Epithelial cell of proximal tubule (primary cell): ENCODE measurements at places on chromosomes 1 and 21. TPM values are rescaled to one million over a fixed set of nuclear protein-coding genes. Genes with fewer than 3 reads are reported as not detected.

Gene ERO1B
- total RNA-seq: 3.3 and 3.8 TPM in 2 replicates

DNA sequence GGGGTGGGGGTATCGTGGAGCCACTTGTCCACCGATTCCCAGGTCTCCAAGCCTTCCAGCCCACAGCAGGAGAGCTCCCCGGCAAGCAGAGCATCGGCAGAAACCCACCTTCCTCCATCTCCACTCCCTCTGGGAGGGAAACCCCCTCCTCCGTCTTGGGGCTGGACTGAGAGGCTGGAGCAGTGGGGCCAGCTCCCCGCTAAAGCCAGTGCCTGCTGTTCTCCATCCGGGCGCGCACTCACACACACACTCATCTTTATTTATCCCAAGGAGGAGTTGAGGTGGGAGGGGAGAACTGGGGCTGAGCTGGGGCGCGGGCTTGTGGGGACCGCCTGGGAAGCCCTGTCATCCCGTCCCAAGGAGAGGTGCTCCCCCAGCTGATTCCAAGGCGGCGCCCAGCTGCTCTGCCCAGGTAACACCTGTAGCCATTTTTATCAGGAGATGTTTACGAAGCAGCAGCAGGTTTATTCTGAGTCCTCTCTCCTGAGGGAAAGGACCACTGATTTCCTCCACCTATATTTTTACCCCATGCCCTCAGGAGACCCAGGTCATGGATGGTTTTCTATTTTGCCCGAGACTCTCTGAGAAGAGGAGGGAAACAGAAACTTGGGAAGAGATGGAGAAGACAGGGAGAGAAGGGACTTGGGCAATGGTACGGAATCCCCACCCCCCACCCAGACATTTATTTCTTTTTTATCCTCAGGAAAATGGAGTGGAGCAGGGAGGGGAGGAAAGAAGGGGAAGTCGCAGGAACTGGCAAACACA, 2.1 kb downstream of the KCNN3 start:
- no peak for DNase-seq

- no peak for DNase-seq
Measured at GRCh38 chr1:200362421-200362820, 47.4 kb downstream of the ZNF281 start.

GRCh38 chr1:154745286-154745731, 124.8 kb downstream of the KCNN3 start:
- DNase-seq: no peak

- DNase-seq: no peak
Measured at GRCh38 chr21:44836666-44837471, 19.0 kb upstream of the SUMO3 start.

DNA sequence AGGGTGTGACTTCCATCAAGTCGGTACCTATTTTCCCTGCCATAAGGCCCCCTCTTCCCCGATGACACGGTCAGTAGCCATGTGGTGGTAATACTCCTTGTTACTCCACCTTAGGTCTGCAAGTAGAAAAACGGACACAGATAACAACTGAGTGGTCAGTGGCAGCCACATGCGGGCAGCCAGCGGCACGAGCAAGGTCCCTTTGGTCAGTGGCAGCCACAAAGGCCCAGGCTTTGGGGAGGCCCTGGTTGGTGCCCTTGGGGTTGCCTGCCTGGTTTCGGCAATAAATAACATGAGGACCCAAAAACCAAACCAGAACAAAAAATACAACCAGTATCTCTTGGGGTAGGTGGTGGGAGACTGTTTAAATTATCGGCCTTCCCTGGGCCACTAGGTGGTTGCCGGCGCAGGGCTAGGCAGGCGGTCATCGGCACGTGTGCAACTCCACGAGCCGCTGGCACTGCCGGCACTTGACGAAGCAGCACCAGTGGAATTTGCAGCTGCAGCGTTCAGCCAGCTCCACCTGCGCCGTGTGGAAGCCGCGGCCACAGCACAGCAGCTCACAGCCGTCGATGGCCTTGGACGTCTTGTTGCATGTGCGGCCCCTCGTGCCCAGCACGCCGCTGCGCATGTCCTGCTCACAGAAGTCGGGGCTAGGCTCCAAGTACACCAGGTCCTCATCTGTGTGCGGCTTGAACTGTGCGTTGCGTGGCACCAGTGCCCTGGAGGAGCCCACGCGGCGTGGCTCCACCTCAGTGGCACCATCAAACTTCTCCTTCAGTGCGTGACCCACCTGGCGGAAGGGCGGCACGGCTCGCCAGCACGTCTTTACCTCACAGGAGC, 23.1 kb downstream of the WNT4 start:
- no peak for DNase-seq

Gene C1orf226
- total RNA-seq: 2.5 and 5.9 TPM in 2 replicates

Gene OSCP1
- 4.0 and 4.3 TPM in 2 replicates for total RNA-seq

DNA sequence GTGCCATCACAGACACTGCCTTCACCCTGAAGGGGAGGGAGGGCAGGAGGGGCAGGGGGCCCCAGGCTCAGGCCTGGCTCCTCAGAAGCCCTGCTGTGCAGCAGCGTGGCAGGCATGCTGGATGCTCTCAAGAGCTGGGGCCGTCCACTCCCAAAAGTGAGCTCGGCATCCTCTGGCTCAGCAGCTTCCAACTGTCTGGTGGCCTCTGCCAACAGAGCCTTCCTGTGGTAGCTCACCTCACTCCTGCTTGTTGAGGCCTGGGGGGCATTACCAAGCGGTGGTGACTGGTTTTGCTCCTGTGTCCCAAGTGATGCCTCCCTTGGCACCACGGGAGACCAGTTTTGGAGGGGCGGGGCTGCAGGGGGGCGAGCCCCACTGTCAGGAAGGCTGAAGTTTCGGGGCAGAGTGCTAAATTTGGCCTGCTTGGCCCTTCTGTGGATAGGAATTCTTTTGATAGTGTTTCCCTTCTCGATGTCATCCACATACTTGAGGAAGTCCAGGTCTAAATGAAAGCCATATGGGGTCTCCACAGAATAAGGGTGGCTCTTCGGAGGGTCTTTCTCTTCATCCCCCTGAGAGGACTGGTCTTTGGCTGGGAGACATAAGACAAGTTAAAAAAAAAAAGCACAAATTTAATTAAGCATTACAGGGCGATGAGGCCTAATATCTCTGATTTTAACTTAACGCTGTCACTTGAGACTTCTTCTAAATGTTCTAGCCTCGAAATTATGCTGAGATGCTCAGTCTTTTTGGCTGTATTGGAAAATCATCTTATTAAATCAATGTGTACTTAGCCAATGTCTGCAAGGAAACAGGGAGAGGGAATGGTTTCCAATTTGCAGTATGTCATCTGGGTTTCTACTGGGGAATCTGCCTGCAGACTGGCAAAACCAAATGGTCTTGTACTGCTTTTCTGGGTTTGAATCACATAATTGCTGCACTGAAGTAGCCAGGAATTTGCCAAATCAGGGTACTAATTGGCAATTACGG, 44.4 kb downstream of the KANK4 start:
- no peak for DNase-seq

- DNase-seq: no peak
Measured at GRCh38 chr1:206666954-206667665, 17.6 kb upstream of the MAPKAPK2 start.

Gene CCDC27
- total RNA-seq: not detected in 2 replicates
